ENCODE measurements at places on chromosomes 12 and 14.

DNA sequence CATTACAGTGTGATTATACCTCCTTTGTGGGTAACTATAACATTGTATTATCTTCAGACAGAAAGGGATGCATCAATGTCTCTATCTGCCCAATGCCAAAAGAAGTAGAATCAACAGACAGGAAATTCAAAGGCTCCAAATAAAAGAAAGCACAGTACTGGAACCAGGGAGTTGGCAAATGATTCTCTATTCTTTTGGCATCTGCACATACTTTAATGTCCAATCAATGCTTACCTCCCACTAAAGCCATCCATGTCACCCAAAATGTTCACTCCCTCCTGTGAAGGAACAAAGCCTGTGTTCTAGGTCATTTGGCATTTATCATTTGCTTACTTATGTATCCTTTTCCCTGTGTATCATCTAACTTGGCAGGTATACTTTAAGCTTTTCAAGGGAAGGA, 36.7 kb downstream of the KIF21A start:
- no peak for DNase-seq

- DNase-seq: no peak
These were observed 89.4 kb downstream of the R3HDM2 start for GRCh38 chr12:57341275-57341990.

DNA sequence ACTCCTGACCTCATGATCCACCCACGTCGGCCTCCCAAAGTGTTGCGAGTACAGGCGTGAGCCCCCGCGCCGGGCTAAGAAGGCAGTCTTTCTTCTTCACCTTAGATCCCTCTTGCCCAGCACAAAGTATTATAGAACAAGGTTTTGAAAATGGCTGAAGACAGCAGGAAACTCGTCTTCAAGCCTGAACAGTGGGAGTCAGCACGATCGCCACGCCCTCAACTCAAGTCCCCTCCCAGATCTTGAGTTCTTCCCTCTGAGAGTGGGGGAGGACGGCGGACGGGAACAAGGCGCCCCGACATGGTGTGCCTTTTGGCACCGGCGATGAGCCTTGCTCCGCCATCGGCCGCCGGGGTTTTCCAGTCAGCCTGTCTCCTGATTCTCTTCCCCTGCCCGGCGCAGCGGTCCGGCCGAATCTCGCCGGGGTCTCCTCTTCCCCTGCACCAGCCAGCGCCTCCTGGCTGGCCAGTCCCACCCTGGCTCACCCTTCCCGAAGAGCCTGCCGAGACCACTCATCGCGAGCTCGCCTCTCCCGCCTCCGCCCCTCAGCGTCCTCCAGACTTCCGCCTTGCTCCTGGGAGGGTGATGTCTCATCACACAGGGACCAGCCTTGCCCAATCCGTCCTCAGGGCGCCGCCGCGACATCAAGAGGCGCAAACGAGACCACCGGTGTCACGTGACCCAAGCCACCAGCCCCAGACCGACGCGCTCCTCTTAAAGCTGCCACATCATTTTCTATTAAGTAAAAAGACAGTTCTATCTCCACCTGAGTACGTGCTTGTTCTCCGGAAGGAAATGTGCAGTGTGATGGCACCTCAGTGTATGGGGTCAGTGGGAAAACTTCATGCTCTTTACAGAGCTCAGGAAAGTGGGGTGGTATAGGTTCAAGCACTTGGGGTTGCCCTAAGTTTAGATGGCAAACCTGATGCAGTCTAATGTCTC, at the start of gene CHMP4A:
Gene CHMP4A (minus strand): TSS at position 565 of the 942 bp plus-strand sequence. CDS start 49 bp downstream, at position 516.
- DNase-seq: peak; percentile 100

DNA sequence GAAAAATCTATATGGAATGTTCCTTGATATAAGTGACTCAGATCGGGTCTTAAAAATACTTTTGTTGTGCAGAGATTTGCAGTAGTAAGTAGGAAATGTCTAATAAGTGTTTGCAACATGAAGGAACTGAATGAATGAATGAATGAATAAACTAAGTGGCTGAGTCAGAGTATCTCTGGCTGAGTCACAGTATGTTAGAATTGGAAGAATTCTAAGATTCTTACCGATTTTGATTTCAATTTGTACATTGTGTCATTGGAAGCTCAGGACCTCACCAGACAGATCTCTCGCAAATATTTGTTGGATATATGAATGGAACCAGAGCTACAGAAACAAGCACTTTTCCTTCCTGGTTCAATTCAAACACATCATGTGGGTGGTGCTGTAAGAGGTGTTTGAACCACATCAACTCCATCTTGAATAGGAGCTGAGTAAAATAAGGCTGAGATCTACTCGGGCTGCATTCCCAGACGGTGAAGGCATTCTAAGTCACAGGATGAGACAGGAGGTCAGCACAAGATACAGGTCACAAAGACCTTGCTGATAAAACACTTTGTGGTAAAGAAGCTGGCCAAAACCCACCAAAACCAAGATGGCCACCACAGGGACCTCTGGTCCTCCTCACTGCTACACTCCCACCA, 123.9 kb upstream of the FOXN3 start:
- no peak for DNase-seq

- no peak for DNase-seq
These were observed 411.0 kb upstream of the SOX5 start for GRCh38 chr12:24360461-24360860.

DNA sequence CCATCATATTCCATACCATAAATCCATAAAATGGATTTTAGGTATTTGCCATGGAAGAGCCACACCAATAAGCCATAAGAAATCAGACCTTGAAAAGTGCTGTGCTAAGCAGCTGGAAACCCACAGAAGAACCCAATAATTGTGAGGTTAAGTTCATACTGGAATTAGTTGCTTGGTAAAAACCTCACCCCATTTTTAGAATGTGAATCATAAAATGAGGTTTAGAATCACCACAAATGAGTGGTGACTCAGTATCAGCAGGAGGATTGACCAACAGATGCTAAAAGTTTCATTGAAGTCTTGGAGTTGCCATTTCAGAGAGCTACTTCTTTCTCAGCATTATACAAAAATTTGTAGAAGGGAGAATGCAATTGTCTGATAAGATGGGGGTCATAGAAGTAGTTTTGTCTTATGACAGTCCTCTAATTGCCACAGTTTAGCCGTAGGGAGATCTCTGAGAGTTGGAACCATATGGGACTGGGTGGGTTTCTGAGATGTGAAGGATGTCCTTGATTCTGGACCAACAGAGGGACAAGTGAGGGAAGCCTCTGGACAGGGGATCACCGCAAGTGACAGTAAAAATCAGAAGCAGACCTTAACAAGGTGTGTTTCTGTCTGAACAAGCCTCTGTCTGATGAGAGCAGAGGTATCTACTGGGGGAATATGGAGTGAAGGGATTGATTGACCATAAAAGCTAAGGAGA, 1.4 kb upstream of the STON2 start:
- DNase-seq: no peak

GRCh38 chr12:11762723-11763326, 113.4 kb downstream of the ETV6 start:
- DNase-seq: no peak

DNA sequence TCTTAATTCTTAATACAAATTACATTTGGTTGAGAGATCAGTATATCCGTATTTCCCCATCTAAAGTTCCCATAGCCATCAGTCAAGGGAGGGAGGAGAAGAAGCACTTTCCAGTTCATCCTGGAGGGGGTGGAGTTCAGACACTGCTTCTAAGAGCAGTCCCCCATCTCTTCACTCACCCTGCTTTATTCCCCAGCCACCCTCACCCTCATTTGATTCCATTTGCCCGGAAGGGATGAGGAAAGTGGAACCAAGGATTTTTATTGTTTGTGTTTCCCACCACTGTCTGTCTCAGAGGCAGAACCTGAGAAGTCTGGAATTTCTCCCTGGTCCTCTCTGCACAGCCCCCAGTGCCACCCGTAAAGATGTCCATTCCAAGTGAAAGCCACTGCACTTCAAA, 134.2 kb upstream of the HIF1A start:
- no peak for DNase-seq

GRCh38 chr14:104297721-104298401, 159.5 kb downstream of the KIF26A start:
- no peak for DNase-seq

DNA sequence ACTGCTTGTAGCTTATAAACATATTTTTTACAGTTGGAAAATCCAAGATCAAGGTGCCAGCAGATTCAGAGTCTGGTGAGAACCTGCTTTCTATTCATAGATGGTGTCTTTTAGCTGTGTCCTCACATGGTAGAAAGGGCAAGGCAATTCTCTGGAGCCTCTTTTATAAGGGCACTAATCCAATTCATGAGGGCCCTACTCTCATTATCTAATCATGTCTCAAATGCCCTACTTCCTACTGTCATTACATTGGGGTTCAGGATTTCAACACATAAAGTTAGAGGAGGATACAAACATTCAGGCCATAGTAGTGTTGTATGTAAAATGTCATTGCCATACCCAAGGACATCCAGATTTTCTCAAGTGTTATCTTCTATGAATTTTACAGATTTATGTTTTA, 496.4 kb downstream of the TMTC2 start:
- no peak for DNase-seq

DNA sequence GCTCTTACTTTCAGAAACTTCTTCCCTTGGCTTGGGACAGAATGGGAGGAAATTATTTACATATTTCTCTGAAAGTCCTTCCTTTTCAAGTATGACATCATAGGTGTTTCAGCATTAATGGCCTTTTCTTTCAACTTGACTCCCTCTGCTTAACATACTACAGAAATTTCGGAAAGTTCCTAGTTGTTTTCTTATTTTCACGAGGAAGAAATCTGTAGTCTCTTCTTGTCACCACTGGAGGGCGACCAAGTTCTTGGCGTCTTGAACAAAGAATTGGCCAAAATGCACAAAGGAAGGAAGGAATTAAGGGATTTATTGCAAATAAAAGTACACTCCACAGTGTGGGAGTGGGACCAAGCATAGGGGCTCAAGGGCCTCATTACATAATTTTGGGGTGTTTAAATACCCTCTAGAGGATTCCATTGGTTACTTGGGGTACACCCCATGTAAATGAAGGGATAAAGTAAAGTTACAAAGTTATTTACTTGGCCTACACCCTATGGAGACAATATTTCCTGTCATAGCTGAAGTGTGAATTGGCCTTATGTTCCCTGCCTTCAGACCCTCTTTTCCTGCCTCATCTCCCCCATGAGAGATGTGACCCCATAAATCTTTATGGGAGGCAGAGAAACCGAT, 70.4 kb downstream of the RPL10L start:
- no peak for DNase-seq

GRCh38 chr12:82470906-82471512, 112.7 kb downstream of the METTL25 start:
- no peak for DNase-seq

GRCh38 chr14:52400846-52401245, 86.7 kb downstream of the PTGER2 start:
- no peak for DNase-seq

GRCh38 chr14:57464008-57464730, 29.5 kb downstream of the CCDC198 start:
- no peak for DNase-seq

DNA sequence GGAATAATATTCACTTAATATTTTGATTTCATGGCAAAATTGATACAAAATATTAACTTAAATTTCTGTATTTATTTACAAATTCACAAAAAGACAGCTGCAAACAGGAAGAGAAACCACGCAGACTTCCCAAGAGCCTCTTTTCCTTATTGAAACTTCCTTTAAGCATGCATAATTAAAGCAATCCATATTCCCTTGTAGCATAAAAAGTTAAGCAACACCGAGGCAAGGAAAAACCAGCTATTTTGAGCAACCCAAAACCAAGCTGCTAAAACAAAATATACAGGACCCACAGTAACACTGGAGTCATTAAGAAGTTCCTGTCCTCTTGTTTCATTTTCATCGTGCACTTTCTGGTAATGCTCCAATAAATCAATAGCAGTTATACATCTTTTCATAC, 58.0 kb downstream of the EEA1 start:
- no peak for DNase-seq

DNA sequence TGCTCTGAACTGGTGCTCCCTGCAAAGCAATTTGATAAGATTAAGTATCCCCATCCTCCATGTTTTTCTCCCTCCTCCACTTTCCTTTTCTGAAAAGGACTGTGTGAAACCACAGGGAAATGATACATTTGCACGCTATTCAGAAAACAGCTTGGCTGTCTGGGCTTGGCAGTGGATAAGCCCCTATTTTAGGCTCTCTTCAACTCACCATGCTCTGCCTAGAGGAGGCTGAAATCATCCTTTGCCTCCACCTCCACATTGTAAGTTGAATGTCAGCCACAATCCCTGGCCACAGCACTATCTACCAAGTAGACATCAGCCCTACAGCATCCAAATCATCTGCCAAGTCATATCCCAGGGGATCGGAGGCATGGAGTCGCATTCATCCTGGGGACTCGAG, 642.3 kb downstream of the RPS29 start:
- DNase-seq: no peak

DNA sequence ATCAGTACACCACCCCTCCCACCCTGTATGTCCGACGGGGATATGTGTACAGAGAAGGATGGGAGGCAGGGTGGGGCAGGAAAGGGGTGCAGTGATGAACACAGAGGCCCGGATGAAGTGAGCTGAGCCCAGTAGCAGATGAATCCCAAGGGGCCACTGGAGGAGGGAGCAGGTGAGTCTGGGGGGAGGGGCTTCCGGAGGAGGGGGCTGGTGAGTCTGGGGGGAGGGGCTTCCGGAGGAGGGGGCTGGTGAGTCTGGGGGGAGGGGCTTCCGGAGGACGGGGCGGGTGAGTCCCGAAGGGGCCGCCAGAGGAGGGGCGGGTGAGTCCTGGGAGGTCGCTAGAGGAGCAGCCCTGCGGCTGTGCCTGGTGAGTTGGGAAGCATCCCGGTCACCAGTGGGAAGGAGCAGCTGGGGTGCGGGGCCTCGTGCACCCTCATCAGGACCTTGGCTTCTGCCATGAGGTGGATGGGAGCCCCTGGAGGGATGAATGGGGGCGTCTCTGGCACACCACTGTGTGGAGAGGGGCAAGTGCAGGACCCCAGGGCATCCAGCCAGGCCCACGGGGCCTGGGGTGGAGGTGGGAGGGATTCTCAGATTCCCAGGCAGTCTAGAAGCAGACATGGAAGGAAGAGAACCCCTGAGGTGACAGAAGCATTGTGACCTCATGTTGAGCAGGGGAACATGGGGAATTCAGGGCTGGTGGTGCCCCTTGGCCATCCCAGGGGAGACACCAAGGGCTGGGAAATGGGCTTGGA, 14.0 kb downstream of the BEGAIN start:
- no peak for DNase-seq

DNA sequence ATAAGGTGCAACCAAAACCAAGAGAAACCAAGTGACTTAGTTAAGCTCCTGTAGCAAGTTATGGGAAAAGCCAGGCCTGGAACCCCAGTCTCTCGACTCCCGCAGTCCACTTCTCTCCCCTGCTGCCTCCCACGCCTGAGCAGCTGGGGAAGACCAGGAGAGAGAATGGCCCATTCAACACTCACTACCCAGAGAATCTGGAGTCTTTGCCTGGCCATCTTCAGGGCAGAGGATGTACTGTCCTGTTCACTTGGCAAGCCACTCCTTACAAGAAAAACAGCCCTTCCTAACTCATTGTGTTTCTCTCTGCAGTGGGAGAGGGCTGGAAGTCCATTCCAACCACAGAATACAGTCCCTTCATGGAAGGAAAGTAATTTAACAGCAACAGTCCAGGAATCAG, 1.8 kb downstream of the PITPNM2 start:
- DNase-seq: peak; percentile 41

DNA sequence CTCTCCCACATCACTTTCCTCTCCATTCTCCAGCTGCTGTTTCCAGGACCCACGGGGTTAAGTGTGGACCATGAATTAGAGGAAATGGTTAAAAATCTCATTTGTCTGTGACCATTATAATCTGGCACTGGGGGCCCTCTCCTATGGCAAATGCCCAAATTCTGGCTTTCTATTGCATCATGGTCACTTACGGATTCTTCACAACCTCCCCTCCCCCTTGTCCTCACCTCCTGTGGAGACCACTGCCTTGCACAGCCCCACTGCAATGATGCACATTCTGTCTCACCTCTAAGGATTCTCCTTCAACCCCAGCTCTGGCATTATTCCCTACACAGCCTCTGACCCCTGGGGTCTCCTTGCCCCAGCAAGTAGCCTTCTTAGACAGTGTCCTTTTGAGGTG, 18.9 kb downstream of the BCAT1 start:
- DNase-seq: no peak
